ENCODE measurements at places on chromosomes 1 and 21.

DNA sequence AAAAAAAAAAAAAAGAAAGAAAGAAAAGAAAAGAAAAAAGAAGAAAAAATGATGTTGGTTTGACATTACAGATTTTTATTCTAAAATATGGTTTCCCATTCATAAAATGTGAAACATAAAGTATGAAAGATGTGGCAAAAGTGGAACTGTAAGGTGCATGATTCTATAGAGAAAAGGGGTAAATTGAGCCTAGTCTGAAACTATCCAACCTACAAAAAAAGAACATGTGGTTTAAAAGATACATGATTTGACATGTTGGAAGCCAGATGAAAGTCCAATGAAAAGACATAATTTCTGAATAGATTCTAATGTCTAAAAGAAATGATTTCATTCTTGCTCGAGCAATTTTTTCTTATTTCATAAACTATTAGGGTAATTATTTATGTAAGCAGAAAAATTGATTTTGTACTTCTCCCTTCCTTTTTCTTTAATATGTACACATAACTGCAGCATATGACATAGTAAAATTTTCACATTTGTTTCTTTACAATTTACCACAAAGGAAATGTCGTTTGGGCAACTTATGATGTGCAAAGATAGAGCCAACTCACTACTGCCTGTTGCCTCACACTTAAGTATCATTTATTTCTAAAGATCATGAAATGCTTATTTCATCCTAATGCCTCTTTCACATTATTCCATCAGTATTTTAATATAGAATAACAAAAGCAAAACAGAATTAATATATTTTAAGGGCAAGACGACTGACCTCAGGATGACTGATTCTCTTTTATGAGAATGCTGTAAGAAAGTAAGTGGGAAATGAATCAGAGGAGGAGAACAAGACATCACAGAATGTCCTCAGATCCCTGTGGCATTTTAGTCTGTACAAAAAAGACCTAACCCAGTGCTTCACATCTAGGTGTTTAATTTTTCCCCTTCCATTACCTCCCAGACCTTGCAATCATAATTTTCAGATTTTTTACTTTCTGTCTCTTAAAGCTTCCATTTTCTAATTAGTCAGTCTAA lies 165.8 kb upstream of the HMCN1 start:
- DNase-seq, result no peak

DNA sequence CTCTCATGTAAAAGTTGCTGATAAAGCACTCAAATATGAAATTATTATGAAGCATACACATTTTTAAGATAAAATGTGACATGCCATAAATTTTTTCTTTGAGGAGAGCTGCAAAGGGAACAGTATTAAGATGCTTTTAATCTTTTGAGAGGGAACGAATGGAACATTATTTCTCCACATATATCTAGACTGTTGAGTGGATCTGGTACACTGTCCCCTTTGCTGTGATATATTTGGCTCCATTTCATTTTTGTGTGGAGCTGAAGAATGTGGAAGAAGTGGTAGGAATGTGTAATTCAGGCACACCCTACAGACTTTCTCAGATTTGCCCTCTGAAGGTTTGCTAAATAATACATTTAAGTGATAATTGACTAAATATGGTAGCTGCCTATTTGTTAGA lies 31.7 kb downstream of the PGM1 start:
- DNase-seq, result no peak

- DNase-seq, result no peak
Observed at GRCh38 chr21:46218906-46219590, 9.5 kb downstream of the LSS start.

DNA sequence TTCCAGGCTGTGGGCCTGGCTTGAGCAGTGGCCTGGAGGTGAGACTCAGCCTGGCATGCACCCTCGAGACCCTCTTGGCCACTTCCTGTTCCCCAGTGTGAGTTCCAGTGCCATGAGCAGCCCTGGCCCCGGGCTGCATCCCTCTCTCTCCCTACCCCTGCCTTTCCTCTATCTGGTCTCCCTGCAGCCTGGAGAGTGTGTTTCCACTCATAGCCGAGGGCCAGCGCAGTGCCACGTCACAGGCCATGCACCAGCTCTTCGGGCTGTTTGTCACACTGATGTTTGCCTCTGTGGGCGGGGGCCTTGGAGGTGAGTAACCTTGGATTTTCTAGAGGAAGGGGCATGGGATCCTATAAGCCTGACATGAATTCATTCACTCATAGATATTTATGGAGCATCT lies 13.6 kb downstream of the RHBG start:
- no peak for DNase-seq

DNA sequence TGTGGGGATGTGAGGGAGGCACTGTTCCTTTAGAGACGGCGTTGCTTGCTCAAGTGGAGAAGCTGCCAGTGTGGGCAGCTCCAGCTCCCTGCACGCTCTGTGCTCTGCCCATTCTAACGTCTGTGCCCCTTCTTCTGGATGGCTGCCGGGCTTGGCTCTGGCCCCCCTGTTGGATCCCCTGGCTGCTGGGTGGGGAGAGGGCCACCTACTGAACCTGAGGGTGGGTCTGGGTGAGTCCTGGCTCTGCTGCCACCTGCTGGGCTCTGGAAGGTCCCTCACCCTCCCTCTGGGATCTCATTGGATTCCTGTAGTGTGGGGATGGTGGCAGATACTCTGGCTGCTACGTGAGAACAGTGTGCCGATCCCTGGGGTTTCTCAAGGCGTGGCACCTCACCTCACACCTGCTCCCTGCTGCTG lies 5.0 kb downstream of the PFKL start:
- DNase-seq, result peak; percentile 9

DNA sequence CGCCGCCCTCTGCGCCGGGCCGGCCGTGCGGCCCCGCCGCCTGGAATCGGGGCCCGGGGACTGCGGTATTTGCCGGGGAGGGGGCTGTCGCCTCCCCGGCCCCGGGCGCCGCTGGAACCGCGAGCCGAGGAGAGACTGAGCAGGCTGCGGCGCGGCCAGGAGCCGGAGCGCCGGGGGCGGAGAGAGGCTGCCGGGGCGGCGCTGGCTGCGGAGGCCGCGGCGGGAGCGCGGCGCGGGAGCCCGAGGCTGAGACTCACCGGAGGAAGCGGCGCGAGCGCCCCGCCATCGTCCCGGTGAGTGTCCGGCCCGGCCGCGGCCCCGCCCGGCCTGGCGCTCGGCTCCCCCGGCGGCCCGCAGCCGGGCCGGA lies 746 bp downstream of the DYRK1A start:
- no peak for DNase-seq

GRCh38 chr1:36653850-36654249 lies 171.1 kb upstream of the CSF3R start:
- no peak for DNase-seq

- DNase-seq, result no peak
Observed at GRCh38 chr1:60049188-60049587, 24.4 kb downstream of the C1orf87 start.

DNA sequence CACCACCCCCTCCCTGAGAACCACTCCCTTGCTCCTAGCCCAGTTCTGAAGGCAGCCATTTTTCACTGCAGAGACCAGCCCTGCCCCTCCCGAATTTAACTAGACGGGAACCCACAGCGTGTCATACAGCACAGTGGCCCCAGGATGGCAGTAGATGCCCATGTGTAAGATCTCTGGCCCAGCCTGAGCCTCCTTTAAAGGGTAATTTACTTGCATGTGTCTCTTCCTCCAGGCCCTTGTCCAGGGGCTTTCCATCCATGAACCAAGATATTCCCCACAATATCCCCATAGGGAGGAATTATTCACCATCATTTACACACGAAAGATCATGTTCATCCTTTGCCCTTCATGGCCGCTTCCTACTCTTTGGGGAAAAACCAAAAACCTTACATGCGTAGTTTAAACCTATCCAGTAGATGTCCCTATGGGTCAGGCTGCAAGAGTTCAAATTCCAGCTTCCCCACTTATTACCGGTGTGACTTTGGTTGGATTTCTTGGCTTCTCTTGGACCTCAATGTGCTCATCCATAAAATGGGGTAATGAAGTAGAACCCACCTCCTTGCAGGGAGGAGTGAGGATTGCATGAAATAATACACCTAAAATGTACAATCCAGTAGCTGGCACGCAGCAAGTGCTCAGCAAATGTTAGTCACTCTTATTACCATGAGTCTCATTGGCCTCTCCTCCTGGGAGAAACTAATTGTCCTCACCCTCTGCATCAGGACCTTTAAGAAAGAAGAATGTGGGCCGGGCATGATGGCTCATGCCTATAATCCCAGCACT lies 4.0 kb upstream of the LACTBL1 start:
- peak; percentile 76 for DNase-seq

- no peak for DNase-seq
Observed at GRCh38 chr21:42535602-42536171, 22.0 kb downstream of the SLC37A1 start.

DNA sequence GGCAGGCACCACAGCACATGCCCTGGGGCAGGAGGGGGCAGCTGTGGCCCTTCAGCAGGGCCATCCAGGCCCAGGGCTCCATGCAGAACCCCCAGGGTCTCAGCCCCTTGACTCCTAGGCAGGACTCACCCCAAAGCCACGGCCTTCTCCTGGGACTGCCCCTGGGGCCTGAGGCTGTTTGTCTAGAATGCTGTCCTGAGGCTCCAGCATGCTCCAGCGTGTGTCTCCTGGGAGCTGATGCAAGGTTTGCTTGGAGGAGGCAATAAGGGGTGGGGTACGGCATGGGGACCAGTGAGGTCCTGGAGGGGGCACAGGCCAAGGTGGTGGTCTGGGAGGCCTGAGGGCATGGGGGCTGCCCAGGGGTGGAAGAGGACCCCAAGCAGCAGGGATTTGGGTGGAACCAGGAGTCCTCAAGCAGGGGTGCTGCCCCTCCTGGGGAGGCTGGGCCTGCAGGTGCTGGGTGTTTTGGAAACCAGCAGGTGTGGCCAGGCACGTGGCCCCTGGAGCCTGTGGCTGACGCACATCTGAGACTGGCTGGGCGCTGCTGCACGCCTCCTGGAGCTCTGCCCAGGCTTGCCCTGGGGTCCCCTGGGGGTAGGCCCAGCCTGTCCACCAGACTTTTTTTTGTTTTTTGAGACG lies 7.8 kb upstream of the CALML6 start:
- no peak for DNase-seq

- DNase-seq, result no peak
Observed at GRCh38 chr21:44706026-44706705, 5.2 kb downstream of the TSPEAR start.

DNA sequence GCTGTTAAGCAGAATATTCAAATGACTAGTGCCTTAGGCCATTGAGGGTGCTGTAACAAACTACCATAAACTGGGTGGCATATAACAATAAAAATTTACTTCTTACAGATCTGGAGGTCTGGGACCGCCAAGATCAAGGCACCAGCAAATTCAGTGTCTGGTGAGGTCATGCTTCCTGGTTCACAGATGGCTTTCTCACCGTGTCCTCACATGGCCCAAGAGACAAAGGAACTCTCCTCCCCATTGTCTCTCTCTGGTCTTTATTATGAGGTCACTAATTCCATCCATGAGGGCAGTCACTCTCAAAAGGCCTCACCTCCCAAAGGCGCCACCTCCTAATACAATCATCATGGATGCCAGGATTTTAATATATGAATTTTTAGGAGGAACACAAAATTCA lies 127.3 kb downstream of the GABPA start:
- DNase-seq, result no peak

GRCh38 chr21:45367402-45368351 lies 37.3 kb upstream of the COL18A1 start:
- DNase-seq, result no peak

DNA sequence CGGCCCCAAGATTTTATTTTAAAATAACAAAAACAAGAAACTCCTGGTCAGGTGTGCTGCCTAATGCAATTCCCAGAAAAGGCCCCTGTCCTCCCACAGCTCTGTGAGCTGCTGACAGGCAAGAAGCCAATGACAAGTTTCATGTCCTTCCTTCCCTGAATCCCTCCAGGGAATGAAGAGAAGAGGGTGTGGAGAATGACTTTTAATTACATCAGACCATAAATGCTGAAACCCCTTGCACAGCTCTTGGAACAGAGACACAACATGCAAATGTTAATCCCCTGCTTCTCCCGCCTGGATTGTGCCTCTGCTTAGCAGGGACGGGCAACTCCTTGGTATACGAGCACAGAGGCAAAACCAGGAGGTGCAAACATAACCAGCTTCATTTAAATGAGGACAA lies 228.1 kb upstream of the CAMK1G start:
- no peak for DNase-seq

DNA sequence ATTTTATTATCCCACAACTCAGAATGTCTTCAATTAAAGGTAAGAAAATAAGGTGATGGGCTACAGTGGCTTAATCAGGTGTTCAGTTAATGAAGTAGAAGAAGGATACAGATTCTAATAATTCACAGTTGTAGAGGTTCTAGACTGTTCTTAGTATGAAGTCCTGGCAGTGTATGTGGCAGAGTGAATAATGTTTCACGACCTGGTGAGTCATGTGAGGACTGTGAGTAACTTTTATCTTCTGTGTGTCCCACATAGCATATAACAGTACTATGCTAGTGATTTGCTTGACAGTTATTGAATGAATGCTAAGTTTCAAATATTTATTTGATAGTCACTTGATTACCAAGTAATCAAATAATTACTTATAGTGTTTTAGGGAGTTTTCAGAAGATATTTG lies 20.0 kb downstream of the SLC16A4 start:
- DNase-seq, result no peak

- no peak for DNase-seq
Observed at GRCh38 chr1:8257621-8258020, 60.3 kb upstream of the SLC45A1 start.

- DNase-seq, result no peak
Observed at GRCh38 chr1:215669806-215670491, 102.8 kb downstream of the KCTD3 start.

- DNase-seq, result no peak
Observed at GRCh38 chr21:34075760-34076660, 2.6 kb downstream of the MRPS6 start.

DNA sequence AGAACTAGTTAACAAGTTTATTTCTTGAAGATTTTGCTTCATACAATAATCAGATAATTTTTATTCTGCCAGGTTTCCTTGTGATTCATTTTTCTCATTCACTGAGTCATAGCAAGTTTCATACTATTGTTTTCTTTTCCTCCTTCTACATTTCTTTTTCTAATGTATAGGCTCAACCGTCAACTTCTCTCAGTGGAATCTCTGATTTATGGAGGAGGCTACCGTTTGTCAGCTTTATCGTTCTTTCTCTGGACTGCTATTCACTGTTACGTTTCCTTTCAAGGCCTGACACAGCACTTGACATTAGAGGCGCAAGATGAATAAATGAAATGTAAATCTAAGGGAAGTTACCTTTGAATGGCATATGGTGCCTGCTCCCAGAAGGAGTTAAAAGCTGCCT lies 284.3 kb upstream of the NR5A2 start:
- no peak for DNase-seq

Measured in astrocyte of the cerebellum (primary cell).